T-helper 9 cell (primary cell): ENCODE measurements at places on chromosomes 6 and 20.

DNA sequence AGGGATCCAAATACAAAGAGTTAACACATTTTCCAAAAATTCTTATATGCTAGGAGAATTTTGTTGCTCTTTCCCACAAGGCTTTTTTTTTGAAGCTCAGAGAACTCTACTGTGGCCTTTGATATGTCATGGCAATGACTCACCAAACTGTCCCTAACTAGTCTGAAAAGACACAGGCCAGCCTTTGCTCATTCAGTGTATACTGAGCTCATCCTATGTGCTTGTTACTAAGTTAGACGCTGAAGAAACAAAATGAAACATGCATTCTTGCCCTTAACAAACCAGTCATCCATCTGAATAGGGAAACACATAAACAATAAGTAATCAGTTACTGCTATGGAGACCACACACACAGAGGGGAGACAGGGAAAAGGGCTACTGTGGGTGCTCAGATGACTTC, 291.8 kb downstream of the FOXC1 start:
- DNase-seq: no peak

- no peak for DNase-seq
These were observed 67.8 kb upstream of the EPB41L1 start for GRCh38 chr20:36086767-36087166.

DNA sequence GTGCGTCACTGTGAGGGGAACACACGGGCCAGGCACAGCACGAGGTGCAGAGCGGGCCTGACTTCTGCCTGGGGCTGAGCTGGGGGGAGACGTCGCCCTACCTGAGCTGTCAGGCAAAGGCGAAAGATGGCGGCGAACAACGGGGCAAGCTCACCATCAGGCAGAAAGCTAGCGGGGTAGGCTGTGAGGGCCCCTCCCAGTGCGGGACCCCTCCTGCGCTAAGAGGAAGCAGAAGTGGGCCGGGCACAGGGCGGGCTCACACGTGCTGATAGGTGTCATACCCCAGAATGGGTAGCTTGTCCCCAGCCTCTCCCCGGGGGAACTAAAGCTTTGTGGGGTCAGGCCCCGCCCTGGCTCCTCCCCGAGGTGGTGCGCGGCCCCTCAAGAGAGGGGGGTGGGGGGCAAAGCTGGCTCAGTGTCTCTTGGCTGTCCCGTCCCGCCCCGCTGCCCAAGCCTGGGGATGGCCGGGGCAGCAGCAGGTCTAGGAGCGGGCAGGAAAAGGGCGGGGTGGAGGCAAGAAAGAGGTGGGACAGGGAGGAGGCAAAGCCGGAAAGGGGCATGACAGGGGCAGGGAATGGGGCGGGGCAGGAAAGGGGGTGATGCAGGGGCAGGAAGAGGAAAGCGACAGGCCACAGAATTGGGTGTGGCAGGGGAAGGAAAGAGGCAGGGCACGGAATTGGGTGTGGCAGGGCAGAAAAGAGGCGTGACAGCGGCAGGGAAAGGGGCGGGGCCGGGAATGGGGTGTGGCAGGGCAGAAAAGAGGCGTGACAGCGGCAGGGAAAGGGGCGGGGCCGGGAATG, 14.7 kb downstream of the UCKL1 start:
- peak; percentile 74 for DNase-seq

DNA sequence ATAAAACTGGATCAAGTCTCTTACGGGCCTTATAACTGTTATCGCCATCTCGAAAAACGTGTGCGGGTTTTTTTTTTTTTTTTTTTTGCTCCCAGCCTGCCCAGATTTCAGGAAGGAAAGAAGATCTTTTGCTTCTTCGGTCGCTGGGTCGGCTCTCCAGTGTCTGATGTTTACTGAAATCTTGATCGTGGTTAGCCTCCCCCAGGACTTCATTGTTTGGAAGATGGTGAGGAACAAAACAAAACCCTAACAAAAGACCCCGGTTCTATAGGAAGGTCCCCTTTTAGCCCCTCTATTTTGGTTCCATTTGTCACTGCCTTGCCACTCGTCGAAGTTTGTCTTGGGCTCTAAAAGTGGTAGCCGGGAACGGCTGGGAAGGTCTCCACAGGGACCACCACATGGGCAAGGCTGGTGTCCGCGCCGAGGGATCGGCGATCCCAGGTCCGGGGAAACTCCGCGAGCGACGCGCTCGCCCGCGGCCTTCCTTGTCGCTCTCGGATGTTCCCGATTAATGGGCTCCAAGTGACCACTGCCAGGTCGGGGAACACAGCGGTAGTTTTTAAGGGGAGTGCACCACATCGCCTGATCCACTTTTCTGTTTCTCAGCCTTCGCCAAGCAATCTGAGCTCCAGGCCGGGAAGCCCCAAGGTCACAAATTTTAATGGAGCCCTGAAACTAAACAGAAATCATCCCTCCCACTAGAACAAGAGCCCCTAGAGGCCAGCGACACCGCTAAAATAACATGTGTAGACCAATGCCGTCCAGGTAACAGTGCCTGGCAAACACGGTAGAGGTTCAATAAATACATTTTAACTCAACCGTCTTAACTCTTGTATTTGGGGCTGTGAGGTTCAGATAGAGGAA, 27.0 kb downstream of the TRIM27 start:
- peak; percentile 28 for DNase-seq

- DNase-seq: no peak
These were observed 59.0 kb downstream of the TCP11 start for GRCh38 chr6:35082046-35082732.

DNA sequence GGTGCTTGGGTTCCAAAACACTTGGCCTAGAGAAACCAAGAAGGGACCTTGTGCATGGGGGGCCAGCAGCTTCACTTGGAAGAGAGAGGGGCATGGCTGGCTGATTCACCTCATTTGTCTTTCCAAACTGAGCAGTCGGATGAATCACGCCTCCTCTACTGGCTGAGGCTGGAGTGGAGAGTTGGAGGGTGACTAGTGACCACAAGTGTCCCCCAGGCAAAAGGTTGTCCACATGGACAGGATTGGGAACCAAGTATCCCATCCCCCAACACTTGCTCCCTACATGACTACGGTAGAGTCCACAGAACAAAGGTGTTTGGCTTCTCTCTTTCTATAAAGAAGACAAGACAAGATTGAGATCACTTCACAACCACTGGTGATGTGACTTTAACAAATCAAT, 875.6 kb downstream of the QKI start:
- DNase-seq: no peak

GRCh38 chr6:51269876-51270275, 451.2 kb downstream of the TFAP2B start:
- no peak for DNase-seq

- DNase-seq: no peak
These were observed 713.0 kb upstream of the MARCKS start for GRCh38 chr6:113144117-113144516.

DNA sequence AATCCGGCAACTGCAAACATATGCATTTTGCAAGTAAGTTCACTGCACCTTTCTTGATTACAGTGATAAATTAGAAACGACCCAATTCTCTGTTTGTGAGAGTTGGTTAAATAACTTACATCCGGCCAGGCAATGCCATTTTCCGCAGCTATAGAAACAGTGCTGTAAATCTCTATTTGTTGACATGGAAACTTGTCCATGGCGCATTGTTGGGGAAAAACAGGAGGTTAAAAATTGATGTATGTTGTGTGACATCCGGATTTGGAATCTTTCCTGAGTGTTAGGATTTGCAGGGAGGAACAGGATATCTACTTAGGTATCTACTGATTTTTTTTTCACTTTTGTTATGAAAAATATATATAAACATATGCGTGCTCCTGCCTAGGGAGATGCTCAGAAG, 66.5 kb downstream of the DLGAP4 start:
- DNase-seq: no peak

GRCh38 chr6:23329086-23329485, 759.7 kb downstream of the HDGFL1 start:
- DNase-seq: no peak

DNA sequence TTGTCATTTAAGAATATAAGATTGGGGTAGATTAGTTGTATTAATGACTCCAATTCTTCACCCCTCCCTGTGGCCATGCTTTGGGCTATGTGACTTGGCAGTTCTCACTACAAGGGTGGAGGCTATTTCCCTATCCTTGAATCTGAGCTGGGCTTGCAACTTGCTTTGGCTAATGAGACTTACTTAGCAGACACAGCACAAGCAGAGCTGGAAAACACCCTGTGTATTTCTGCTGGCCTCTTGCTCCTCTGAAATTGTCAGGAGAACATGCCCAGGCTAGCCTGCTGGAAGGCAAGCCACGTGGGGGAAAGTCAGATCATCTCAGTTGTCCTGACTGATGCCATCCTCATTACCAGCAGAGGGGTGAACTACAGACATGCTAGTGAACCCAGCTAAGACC, 126.5 kb upstream of the HDGFL1 start:
- no peak for DNase-seq

DNA sequence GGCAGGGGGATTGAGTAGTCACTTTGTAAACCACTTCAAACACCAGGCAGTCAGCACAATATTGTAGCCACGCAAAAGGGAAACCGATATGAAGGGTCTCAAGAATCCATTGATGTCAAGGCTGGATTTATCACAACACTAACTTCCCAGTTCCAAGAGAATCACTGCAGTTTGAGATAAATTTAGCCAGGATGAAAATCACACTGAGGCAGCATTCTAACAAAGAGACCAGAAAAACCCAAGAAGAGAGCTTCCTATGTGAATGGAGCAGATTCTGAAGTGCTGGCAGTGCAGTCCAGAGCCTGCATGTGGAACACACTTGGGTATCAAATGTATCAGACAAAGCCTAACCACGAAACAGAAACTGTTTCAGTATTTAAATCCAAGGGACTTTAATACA, 84.6 kb downstream of the KIF16B start:
- no peak for DNase-seq

DNA sequence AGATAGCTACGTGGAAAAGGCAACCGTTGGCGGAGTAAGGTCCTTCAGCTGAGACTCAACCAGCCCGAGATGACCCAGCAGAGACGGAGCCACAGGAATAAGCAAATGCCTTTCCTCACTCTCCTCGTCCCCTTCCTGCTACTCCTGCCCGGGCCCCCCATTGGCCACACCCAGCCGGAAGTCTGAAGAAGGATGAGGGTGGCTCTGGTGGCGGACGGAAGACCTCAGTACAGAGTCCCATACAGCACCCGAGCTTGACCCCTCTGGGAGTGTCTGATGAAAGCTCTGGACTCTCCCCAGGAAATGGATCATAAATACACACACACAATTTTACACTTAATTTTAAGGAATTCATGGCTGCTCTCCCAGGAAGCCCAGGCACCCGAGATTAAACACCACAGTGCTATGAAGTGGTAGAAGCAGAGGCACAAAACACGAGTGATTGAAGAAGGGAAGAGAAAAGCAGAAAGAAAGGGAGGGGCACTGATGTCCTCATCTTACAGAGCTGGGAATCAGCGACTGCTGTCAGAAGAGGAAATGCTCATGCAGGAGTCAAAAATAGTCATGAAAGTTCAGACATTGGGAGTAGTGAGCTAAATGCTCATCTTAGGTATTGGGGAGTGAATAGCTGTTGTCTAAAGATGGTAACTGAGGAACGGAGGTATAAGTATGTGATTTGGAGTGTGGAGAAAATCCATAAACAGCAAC, 125.6 kb downstream of the BANF2 start:
- no peak for DNase-seq
